Activated CD4-positive, alpha-beta T cell treated with anti-CD3 and anti-CD28 coated beads, Interleukin-2, amount 10 ng/mL, durations not matched to agents 7 days and 5 days (primary cell): ENCODE measurements at places on chromosomes 11 and 22. TPM values are rescaled to one million over a fixed set of nuclear protein-coding genes. Genes with fewer than 3 reads are reported as not detected.

DNA sequence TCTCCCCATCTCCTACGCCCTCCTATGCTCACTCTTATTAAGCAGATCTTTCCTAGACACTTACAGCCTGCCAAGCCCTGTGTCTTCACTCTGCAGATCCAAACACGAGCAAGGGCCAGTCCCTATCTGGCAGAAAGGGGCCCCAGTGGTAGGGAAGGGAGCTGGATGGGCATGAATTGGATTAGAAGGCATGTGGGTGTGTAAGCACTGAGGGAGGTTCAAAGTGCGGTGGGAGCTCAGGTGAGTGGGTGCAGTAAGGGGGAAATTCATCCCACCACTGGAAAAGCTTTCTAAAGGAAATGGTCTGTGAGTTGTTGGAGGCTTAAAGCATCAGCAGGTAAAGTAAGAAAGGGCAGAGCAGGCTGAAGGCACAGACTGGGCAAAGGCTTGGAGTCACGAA lies 5.5 kb downstream of the TMEM132A start:
- no peak overlapping the region for H3K4me3 ChIP-seq
- no peak for DNase-seq

GRCh38 chr11:68469122-68469521 lies 8.6 kb downstream of the PPP6R3 start:
- no peak overlapping the region for H3K4me3 ChIP-seq
- H3K36me3 ChIP-seq = peaks cover 56% of the 10 kb centered on the region
- H3K27me3 ChIP-seq = no peaks in the 10 kb centered on the region
- H3K27ac ChIP-seq = no peak overlapping the region
- no peak for DNase-seq

DNA sequence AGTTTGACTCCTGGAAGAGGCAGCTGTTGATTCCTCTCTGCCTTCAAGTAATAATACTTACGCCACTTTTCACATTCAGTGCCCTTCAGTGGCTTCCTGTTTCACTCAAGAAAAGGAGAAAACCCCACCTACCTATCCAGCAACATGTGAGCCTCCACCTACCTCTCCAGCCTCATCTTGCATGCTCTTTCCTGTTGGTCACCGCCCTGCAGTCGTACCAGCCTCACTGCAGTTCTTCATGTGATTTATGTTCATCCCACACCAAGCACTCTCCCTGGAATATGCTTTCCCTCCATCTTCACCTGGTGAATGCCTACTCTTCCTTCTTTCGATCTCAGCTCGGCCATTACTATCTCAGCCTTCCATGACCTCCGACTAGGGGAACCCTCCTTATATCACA lies 21.8 kb upstream of the YWHAH start:
- DNase-seq = no peak
- no peak overlapping the region for H3K27ac ChIP-seq
- peaks cover 12% of the 10 kb centered on the region for H3K4me1 ChIP-seq
- H3K27me3 ChIP-seq = peaks cover 10% of the 10 kb centered on the region
- H3K4me3 ChIP-seq = no peak overlapping the region

DNA sequence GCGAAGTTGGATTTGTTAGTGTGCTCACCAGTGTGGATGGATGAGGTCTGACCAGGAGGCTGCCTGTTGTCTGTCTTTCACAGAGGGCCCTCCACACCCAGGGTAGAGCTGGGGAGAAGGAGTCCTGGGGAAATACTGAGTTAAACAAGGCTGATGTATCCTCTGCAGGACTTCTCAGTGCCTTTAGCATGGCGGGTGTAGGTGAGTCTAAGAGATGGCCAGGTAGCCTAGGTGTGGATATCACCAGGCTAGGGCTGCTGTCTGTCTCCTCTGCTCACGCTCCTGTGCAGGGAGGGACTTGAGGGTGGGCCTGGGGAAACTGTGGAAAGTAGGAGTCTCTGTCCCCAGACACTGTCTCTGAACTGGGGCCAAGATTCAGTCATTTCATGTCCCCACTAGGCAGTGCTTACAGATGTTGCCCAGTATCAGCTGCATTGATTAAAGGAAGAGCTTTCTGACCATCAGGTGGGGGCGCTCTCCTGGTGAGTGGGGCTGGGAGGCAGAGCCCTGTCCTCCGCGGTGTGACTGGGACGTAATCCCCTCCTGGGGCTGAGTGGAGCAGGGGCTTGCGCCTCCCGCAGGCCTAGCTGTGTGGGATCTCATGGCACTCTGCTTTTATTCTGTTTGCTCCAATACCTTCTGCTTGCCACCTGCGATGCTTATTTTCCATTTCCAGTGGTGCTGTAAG lies 35.5 kb upstream of the CCDC188 start:
- H3K36me3 ChIP-seq = no peaks in the 10 kb centered on the region
- H3K27ac ChIP-seq = no peak overlapping the region
- no peak overlapping the region for H3K4me3 ChIP-seq
- no peaks in the 10 kb centered on the region for H3K4me1 ChIP-seq
- H3K27me3 ChIP-seq = no peaks in the 10 kb centered on the region
- DNase-seq = no peak

Gene APOL5
- not detected for total RNA-seq

DNA sequence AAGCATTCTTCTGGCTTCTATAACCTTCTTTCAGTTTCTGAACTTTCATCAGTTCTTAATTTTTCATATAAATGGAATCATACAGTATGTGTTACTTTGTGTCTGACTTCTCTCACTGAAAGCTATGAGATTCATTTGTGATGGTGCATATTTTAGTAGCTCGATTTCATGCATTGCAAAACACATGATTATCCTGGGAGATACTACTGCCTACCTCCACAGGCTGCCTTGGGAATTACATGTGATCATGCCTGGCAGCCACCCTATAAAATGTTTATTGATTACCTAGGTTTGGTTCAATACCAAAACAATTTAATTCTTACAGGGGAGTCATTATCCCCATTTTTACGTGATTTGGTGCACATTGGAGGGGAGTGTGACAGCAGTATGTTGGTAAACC lies 34.1 kb upstream of the PAK1 start:
- H3K4me3 ChIP-seq = no peak overlapping the region
- H3K36me3 ChIP-seq = no peaks in the 10 kb centered on the region
- no peak for DNase-seq
- no peaks in the 10 kb centered on the region for H3K4me1 ChIP-seq
- H3K27ac ChIP-seq = no peak overlapping the region
